ENCODE measurements at places on chromosomes 1 and 21. TPM values are rescaled to one million over a fixed set of nuclear protein-coding genes. Genes with fewer than 3 reads are reported as not detected.

- peak; percentile 27 for DNase-seq
Measured at GRCh38 chr1:185157599-185158412, 839 bp downstream of the SWT1 start.

DNA sequence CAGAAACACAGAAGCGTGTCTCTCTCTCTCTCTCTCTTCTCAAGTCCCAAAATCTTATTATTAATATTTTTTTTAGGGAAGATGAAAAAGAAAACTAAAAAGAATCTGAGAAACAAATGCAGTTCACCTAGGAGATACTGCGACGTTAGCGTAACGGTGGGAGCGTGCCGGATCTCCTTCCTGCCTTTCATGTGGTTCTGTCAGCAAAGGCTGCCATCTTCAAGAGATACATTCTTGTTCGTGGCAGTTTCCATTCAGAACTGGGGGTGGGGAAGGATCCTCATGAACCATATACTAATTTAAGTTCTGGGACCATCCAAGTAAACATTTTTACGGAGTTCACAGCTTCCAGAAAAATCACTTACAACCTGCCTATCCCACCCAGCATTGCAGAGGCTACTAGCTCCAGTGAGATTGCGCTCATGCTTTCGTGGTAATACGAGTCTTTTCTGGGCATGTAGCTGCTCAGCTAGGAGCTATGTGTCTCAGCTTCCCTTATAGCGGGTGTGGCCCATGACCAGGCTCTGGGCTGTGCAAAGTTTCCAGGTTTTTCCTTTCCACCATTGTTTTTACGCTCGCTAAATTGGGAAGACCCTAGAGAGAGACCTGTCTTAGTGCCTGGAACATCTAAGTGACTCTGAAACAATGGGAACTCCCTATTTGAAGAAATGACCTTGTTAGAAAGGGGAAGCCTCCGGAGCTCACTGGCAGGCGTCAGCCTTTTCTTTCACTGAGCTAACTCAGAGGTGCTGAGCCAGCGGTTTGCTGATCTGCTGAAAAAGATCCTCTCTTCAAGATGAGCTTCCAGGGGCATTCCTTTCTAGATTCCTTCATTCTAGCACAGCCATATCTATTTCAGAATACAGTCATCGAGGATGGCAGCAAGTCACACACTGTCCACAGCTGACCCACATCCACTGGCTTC lies 17.3 kb downstream of the SLAMF1 start:
- no peak for DNase-seq

DNA sequence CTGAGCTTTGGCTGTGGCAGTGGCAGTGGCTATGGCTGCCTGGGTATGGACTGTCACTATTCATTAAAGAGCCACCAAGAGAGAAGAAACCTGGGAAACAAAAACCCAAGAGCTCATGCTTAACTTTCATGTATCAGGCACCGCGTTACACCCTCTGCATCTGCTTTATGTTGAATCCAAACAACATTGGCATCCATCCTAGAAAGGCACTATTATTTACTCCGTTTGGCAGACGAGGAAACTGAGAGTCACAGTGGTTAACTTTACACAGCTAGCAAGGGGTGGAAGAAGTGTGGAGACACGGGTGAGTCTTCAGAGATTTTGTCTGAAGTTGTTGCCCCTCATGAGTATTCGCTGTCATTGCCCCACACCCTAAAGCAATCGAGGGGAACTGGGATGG lies 63.8 kb downstream of the PLXNA2 start:
- no peak for DNase-seq

- DNase-seq = no peak
Measured at GRCh38 chr1:6302568-6302967, 41.7 kb upstream of the GPR153 start.

- DNase-seq = peak; percentile 75
Measured at GRCh38 chr1:236808564-236809130, 13.6 kb downstream of the MTR start.

GRCh38 chr1:169868978-169869377 lies 24.7 kb downstream of the SCYL3 start:
- DNase-seq = no peak

GRCh38 chr1:235741294-235741693 lies 91.7 kb upstream of the GNG4 start:
- no peak for DNase-seq

DNA sequence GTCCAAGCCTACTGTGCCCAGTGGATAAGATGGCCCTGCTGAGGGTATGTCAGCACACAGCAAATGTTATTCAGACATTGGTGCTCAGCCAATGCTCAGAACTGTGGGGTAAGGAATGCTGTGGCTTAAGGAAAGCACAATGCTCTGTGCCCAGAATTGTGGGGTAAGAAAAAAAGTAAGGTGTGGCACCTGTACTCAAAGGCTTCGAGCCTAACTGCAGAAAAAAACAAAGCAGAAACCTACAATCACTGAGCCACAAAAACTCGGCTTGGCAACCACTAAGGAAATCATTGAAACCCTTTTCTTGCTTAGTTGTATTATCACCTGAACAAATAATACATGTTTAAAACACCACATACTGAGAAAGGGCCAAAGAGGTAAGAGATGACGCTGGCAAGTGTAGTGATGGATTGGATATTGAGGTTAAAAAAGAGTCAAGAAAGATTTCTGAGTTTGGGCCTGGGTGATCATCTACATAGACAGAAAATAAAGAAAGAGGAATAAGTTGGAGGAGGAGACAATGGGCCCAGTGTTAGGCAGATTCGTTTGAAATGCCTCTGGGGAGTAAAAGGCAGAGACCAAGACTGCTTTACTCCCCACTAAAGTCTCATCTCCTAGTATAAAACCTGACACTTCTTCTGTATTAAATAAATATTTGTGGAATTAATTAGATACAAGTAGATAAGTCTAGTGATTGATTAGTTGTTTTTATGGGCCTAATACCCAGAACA lies 25.9 kb upstream of the ATP1A1 start:
- no peak for DNase-seq

- DNase-seq = peak; percentile 28
Measured at GRCh38 chr21:27423906-27424595, 457.2 kb upstream of the ADAMTS5 start.

- DNase-seq = no peak
Measured at GRCh38 chr1:109104364-109105151, 9.4 kb upstream of the ELAPOR1 start.

DNA sequence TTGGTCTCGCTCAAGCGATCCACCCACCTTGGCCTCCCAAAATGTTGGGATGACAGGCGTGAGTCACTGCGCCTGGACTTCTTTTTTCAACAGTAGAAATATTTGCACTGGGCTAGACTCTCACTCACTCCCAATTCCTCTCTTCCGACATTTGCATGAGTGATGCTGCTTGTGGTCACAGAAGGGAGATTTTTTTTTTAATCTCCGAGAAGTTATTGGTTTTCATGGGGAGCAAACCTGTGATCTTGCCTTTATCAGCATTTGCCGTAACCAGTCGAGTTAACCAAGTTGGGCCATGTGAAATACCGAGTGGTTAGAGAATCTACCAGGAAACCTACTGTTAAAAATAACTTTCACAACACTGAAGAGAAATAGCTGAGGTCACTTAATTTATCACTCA lies 21.1 kb downstream of the ERG start:
- no peak for DNase-seq

- no peak for DNase-seq
Measured at GRCh38 chr1:215402147-215402546, 165.0 kb upstream of the KCTD3 start.

DNA sequence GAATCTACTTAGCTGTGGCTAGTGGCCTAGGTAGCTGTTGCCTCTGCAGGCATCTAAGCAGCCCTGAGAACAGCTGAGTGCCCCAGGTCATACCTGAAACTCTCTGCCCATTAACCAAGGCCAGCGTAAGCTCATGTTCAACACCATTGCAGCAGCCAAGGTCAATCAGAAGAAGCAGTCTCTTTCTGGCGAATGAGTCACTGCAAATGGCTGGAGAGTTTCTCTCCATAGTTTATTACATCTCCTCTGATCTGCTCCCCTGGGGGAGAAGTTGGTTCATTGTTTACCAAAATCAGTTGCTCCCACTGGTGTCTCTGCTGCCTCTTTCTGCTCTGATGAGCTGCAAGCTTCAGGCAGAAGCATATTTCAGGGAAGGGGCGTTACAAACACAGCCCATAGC lies 6.9 kb upstream of the BCL9 start:
- DNase-seq = no peak

GRCh38 chr1:154170547-154171222 lies 15.8 kb upstream of the NUP210L start:
- DNase-seq = no peak

GRCh38 chr1:218273762-218274479 lies 11.2 kb upstream of the RRP15 start:
- no peak for DNase-seq

DNA sequence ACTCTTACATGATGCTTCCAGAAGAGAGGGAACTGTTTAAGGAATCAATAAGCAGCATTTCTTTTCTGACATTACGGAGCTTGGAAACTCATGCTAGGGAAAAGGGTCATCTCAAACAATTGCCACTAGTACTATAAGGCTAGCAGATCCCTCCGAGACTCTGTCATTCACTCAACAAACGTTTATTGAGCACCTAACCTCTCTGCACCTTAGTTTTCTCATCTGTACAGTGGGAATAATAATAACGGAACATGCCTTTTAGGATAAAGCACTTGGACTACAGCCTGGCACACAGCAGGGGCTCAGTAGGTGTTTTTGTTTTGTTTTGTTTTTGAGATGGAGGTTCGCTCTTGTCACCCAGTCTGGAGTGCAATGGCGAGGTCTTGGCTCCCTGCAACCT lies 51.3 kb downstream of the SYF2 start:
- DNase-seq = no peak

- DNase-seq = no peak
Measured at GRCh38 chr21:28332796-28333195, 659.9 kb downstream of the LTN1 start.

GRCh38 chr1:1569341-1569740 lies 5.3 kb downstream of the SSU72 start:
- DNase-seq = no peak

DNA sequence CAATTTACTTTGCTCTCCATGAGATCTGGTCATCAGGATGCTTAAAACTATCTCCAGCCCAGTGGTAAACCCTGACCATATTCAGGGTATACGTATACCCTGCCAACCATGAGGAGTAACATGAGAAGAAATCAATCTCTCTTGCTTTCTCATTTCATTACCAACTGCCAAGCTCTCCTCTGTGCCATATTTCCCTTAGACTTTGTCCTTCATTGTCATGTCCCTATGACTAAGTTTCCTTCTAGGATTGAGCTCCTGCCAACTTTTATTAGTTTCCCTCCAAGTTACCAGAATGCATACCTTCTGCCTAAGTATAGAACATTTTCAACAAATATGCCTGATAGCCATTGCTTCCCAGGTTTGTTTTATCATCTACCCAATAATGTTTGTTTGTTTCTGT lies 1113.9 kb upstream of the B3GALT2 start:
- DNase-seq = no peak

DNA sequence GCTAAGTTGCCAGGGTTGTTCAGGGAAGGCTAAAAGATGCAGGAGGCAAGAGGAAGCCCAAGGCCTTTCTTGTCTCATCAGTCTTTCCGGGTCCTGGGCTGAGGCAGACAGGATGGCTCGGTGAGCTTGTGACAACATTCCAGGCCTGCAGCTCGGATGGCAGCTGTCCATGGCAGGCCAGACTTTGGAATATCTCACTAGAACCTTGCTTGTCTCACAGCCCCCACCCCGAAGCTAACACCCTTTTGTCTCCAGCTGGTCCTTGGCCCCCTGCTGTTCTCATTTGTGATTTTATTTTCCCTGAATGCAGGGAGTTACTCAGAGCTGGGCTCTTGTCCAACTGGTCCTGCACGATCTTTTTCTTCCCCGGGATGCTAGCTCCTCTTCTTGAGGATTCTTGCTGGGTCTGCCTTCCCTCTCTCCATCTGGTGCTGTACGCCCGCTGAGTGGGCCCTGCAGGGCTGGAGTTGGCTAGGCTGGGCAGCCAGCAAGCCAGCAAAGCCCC lies 477.2 kb upstream of the CAMK1G start:
- DNase-seq = no peak

MEGF6 gene
- total RNA-seq = 16.5 TPM

NPHS2 gene
- not detected for total RNA-seq

PRDM2 gene
- total RNA-seq = 8.5 TPM

ZNF124 gene
- 8.0 TPM for total RNA-seq

SLC9C2 gene
- not detected for total RNA-seq

OR14C36 gene
- not detected for total RNA-seq

LAMB3 gene
- 120 TPM for total RNA-seq
